Adipose tissue (tissue), 3 donors: ENCODE measurements at places on chromosomes 1 and 21. TPM values are rescaled to one million over a fixed set of nuclear protein-coding genes. Genes with fewer than 3 reads are reported as not detected.

The HMCN1 gene
- 6.9 TPM for polyA plus RNA-seq

The EPHA8 gene
- polyA plus RNA-seq = not detected

The PROK1 gene
- 0.06 TPM for polyA plus RNA-seq

The SUSD4 gene
- 0.91 TPM for polyA plus RNA-seq

The FAM72D gene
- polyA plus RNA-seq = 0.07 TPM

The KMO gene
- polyA plus RNA-seq = 0.05 TPM

The GNPAT gene
- polyA plus RNA-seq = 26.5 TPM

The AQP10 gene
- polyA plus RNA-seq = not detected

The SERPINC1 gene
- polyA plus RNA-seq = 0.09 TPM
